ENCODE measurements at places on chromosomes 16 and 17.

DNA sequence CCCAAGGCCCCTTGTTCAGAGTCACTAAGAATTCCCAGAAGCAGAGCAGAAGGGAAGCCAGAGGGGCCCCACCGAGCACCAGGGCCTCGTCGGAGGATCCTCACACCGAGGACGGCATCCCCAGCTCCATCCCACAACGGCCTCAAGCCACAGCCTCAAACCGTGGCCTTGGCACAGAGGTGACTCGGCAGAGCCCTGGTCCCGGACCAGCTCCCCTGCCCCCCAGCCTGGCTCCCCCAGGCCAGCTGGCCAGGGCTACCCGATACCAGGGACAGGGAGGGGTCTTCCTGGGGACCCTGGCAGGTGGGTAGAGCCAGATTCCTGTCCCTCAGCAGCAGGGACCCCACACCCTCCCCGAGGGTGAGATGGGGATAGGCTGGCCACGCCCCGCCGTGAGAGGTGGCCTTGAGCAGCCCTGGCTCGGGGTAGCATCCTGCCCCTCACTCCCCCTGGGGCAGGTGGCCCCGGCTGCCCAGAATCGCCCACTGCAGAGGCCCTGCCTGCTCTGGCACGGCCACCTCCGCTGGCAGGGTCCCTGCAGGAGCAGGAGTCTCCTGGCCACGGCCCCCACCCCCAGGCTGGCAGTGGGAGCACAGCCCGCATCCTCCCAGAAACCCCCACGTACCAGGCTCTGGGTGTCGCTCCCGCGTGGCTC, 5.6 kb upstream of the PVALEF start:
- DNase-seq = no peak

GRCh38 chr16:87173294-87173893, 143.8 kb downstream of the C16orf95 start:
- DNase-seq = no peak

GRCh38 chr17:1606352-1606985, 22.2 kb downstream of the SLC43A2 start:
- no peak for DNase-seq

DNA sequence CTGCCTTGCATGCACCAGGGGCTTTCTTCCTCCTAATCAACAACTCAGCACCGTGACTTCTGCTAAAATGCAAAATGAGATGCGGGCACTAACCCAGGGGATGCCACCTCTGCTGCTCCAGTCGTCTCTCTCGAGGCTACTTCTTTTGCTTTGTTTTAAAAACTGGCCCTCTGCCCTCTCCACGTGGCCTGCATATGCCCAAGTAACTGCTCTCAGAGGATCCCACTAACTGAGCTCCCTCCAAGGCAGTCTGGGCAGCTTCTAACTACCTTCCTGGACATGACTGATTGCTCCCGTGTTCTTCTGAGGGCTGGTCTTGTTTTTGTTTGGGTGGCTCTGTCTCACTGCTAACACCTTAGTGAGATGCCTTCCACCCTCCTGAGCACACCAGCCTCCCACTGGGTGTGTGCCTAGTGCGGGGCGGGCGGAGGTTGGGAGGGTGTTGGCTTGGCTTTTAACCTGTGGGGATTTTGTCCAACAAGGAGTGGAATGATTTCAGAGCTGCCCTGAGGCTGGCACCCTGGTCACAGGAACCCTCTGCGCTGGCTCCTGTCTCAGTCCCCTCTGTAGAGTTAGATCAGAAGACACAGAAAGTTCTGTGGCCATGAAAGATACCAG, 8.9 kb upstream of the LGALS9 start:
- no peak for DNase-seq

DNA sequence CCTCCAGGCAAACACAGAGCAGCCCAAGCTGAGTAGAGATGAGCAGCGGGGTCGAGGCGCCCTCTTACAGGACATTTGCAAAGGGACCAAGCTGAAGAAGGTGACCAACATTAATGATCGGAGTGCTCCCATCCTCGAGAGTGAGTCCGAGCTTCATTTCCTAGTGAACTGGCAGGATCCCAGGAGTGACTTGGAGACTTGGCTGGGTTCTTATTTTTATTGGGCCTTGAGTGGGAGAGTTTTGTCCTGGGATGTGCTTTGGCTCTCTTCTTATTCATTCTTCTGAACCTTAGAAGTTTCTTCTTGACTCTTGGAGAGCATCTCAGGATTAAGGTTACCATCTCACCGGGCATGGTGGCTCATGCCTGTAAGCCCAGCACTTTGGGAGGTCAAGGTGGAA, 27.2 kb upstream of the CDC6 start:
- no peak for DNase-seq

GRCh38 chr17:869086-869485, 86.9 kb downstream of the MRM3 start:
- DNase-seq = no peak

- no peak for DNase-seq
Observed at GRCh38 chr17:83142619-83143018, 63.2 kb downstream of the METRNL start.

- DNase-seq = no peak
Observed at GRCh38 chr17:34499576-34499975, 79.8 kb upstream of the TMEM132E start.

- DNase-seq = no peak
Observed at GRCh38 chr16:70649300-70649699, 2.9 kb downstream of the IL34 start.

DNA sequence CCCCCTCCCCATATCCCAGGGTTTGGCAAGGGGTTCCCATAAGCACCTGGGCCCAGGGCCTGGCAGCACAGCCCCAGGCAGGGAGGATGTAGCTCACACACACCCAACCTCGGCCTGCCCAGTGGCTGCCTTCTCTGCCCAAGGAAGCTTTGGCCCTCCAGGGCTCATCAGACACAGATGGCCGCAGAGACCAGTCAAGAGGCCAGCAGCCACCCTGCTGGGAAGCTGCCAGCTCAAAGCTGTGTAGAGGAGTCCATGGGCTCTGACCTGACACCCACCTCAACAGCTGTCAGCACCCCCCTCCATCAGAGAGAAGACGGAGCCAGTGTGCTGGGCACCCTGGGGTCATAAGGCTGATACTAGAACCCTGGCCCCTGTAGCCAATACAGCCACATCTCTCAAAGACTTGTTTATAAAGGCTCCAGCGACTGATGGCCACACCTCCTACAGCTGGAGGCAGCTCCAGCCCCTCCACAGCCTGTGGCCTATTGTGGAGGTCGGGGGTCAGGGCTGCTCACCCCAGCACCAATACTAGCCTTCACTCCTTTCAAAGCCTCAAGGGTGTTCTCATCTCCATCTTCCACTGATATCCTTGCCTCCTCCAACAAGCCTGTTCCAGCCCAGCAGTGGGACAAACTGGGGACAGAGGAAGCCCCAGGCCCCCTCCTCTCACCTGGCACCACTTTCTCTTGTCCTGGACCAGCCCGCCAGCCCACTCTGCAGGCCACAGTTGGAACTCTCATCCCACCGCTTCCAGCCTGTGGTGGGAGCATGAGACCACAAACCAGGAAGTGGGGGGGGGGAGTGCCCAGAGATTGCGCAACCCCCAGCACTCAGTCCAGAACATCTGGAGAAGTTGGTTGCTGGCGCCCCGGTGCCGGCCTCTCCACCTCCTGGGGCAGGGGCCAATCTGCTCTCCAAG, 2.2 kb upstream of the MPG start:
- DNase-seq = no peak

DNA sequence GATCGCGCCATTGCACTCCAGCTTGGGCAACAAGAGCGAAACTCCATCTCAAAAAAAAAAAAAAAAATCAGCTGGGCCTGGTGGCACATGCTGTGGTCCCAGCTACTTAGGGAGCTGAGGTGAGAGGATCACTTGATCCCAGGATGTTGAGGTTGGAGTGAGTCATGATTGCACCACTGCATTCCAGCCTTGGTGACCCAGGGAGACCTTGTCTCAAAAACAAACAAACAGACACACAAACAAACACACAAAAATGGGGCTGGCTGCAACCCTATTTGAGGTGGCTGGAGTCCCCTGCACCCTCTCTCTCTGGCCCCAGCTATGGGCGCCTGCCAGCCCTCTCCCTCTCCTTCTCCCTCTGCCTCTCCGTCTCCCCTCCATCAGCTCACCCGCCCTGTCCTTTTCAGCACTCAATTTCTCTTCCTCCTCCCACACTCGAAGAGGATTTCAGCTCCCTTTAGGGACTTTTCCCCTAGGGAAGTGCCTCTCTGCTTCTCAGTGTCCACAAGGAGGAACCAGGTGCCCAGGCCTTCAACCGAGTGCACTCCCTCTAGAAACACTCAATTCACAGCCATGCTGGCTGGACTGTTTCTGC, 17.5 kb upstream of the TFAP4 start:
- no peak for DNase-seq

- DNase-seq = no peak
Observed at GRCh38 chr17:29760279-29761039, 137.7 kb upstream of the CORO6 start.

DNA sequence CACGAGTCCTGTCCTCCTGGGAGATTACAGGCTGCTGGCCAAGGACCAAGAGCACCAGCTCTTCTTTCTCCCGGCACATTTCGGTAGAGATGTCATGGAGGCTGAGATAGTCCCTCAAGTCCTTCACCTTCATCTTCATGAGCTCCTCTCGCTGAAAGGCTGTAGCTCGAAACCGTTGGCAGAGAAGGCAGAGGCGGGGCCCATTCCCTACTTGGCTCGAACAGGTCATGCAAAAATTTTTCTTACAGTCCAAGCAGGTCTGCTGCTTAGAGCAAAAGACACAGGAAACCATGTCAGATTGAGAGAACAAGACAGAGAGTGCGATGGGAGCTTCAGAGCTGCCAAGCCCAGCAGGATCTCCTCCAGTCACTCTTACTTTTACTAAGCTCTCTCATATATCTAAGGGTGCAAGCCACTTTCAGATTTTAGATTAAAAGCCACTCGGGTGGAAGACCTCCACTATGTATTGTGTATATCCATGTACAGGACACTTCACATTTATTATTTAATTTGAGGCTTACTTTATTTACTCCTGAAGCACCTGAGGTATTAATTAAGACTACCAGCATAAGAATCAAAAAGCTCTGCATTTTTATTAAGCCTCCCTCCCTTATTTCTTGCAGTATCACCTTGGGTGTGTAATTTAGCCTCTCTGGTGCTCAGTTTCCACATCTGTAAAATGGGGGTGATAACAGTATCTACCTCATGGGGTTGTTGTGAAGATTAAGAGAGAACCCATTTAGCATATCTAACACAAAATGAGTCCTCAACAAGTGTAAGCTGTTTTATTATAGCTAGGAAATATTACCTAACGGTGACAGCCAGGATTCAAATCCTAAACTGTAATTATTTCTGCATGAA, 41.4 kb downstream of the LIG3 start:
- DNase-seq = no peak

All from NCI-H1436 treated with DMSO at 0.1 percent for 48 hours (cell line).